Natural killer cell (primary cell): ENCODE measurements at places on chromosomes 5 and 9. TPM values are rescaled to one million over a fixed set of nuclear protein-coding genes. Genes with fewer than 3 reads are reported as not detected.

Gene RNF183
- total RNA-seq = not detected

Gene IL3
- not detected for total RNA-seq

- peaks cover 35% of the 10 kb centered on the region for H3K4me1 ChIP-seq
- H3K4me3 ChIP-seq = no peak overlapping the region
- H3K27ac ChIP-seq = peak overlapping the region; percentile 25
- peaks cover 5% of the 10 kb centered on the region for H3K36me3 ChIP-seq
- no peak for DNase-seq
Observed at GRCh38 chr5:180829726-180830125, 27.1 kb upstream of the MGAT1 start.

- H3K4me1 ChIP-seq = no peaks in the 10 kb centered on the region
- no peaks in the 10 kb centered on the region for H3K36me3 ChIP-seq
- DNase-seq = no peak
- H3K4me3 ChIP-seq = no peak overlapping the region
- H3K27ac ChIP-seq = no peak overlapping the region
- H3K27me3 ChIP-seq = no peaks in the 10 kb centered on the region
Observed at GRCh38 chr5:150589862-150590601, 50.4 kb upstream of the SYNPO start.

Gene TAF1L
- not detected for total RNA-seq

- no peaks in the 10 kb centered on the region for H3K36me3 ChIP-seq
- H3K27me3 ChIP-seq = no peaks in the 10 kb centered on the region
- H3K4me3 ChIP-seq = no peak overlapping the region
- DNase-seq = no peak
Observed at GRCh38 chr9:104386013-104386412, 118.0 kb upstream of the OR13F1 start.

GRCh38 chr9:128625391-128626146 lies 31.1 kb downstream of the DYNC2I2 start:
- H3K27me3 ChIP-seq = no peaks in the 10 kb centered on the region
- no peak overlapping the region for H3K4me3 ChIP-seq
- peaks cover 82% of the 10 kb centered on the region for H3K36me3 ChIP-seq
- H3K27ac ChIP-seq = no peak overlapping the region
- no peaks in the 10 kb centered on the region for H3K4me1 ChIP-seq

- no peak for DNase-seq
- peaks cover 45% of the 10 kb centered on the region for H3K4me1 ChIP-seq
- H3K4me3 ChIP-seq = no peak overlapping the region
- no peaks in the 10 kb centered on the region for H3K27me3 ChIP-seq
- no peaks in the 10 kb centered on the region for H3K36me3 ChIP-seq
- H3K27ac ChIP-seq = no peak overlapping the region
Observed at GRCh38 chr9:136089697-136090045, 5.4 kb downstream of the NACC2 start.

GRCh38 chr5:78923622-78923970 lies 61.5 kb downstream of the ARSB start:
- H3K4me1 ChIP-seq = no peaks in the 10 kb centered on the region
- H3K27me3 ChIP-seq = no peaks in the 10 kb centered on the region
- no peak overlapping the region for H3K4me3 ChIP-seq
- H3K36me3 ChIP-seq = no peaks in the 10 kb centered on the region
- no peak for DNase-seq
- no peak overlapping the region for H3K27ac ChIP-seq

DNA sequence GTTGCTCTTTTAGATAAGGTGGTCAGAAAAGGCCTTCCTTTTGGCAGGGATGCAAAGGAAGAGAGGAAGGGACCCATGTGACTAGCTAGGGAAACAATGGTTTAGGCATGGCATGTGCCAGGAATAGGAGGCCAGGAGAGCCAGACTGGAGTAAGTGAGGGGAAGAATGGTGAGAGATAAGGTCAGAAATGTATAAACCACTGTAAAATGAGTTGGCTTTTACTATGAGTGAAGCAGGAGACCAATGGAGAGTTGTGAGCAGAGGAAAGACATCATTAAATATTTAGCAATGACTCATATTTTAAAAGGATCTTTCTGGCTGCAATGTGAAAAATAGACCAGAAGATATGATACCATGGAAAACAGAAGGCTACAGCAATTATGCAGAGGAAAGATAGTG lies 50.9 kb downstream of the AP3B1 start:
- no peak overlapping the region for H3K4me3 ChIP-seq
- DNase-seq = no peak
- no peaks in the 10 kb centered on the region for H3K4me1 ChIP-seq
- no peaks in the 10 kb centered on the region for H3K27me3 ChIP-seq
- H3K27ac ChIP-seq = no peak overlapping the region

Gene PGM5
- total RNA-seq = not detected
